NCI-H1105 (cell line): ENCODE measurements at places on chromosomes 3 and 15.
A peak's percentile ranks its signal among the peaks of the same experiment; 100 is the strongest.

DNA sequence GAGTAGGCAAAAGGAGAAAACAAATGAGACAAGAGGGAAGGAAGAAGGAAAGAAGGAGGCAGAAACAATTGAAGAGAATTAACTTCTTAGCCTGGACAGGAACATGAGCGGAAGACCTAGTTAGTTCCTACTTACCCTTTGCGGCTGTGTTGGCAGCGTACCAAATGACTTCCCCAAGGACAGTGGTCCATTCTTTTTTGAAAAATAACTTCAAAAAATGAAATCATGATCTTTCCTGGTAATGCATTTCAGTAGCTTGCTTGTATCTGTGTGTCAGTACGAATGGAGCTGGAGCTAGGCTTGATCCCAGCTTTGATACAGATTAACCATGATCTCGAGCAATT lies 41.5 kb upstream of the CFAP161 start:
- DNase-seq: no peak

DNA sequence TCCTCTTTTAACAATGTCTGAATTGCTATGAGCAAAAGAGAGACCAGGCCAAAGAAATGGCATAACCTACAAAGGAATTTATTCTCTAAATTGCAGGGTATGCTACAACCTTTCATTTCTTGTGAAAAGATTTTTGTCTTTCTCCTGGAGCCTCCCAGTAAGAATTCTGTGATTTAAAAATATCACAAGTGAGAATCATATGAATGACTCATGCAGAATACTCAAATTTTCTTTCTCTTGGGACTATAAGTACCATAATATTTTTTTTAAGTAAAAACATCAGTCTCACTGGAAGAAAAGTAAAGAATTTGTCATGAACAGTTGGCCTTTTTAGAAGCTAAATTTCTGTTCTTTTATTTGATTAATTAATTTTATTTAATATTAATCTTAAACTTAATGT lies 26.3 kb downstream of the SYNPR start:
- no peak for DNase-seq

DNA sequence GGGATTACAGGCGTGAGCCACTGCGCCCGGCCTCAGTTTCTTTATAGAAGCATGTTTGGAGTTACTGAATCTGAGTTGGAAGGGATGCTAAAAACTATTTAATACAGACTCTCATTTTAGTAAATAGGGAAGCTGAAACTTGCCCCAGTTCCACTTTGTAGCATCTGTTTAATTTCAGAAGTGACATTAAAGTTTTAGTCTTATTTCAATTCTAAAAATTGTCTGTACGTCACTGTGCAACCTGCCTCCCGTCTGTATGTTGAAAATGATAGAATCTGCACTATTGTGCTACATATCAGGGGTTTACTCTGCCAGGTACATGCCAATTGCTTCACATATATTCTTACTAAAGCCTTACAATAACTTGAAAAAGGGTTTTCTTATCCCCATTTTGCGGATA lies 15.3 kb downstream of the CNOT10 start:
- no peak for DNase-seq

DNA sequence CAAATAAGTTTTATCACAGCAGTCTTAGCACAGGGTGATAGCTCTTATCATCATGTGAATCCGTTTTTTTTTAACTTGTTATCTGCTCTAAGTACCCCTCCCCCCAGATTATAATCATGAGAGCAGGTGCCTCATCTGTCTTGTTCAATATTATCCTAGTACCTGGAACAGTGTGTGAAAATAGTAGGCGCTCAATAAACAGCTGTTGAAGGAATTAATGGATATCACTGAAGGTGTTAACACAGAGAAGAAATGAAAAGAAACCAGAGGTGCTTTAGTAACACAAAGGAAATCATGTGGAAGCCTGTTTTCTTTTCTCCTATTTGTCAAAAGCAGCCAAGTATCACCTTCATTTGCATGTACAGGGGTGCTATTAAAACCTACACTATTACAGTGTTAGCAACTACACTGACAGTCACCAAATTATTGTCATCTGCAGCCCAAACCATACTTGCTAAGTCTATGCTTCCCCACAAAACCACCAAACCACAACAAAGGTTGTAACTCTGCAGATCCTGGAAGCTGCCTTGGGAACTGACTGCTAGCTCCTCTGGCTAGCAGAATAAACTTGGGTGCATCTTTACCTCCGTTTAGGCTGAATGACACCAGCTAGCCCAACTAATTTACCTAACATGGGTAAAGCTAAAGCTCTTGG lies 2.9 kb downstream of the XPC start:
- DNase-seq: no peak

GRCh38 chr3:141313093-141313683 lies 55.1 kb upstream of the ZBTB38 start:
- DNase-seq: no peak

GRCh38 chr3:172148241-172148640 lies 108.9 kb downstream of the FNDC3B start:
- no peak for DNase-seq

GRCh38 chr15:61755467-61755866 lies 304.8 kb downstream of the VPS13C start:
- DNase-seq: no peak

DNA sequence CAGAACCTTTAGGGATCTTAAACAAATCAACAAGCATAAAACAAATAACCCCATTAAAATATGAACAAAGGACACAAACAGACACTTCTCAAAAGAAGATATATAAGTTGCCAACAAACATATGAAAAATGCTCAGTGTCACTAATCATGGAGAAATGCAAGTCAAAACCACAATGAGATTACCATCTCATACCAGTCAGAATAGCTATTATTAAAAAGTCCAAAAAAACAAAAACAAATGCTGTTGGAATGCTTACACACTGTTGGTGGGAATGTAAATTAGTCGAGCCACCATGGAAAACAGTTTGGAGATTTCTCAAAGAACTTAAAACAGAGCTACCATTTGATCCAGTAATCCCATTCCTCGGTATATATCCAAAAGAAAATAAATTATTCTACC lies 423.6 kb downstream of the OTOL1 start:
- no peak for DNase-seq

DNA sequence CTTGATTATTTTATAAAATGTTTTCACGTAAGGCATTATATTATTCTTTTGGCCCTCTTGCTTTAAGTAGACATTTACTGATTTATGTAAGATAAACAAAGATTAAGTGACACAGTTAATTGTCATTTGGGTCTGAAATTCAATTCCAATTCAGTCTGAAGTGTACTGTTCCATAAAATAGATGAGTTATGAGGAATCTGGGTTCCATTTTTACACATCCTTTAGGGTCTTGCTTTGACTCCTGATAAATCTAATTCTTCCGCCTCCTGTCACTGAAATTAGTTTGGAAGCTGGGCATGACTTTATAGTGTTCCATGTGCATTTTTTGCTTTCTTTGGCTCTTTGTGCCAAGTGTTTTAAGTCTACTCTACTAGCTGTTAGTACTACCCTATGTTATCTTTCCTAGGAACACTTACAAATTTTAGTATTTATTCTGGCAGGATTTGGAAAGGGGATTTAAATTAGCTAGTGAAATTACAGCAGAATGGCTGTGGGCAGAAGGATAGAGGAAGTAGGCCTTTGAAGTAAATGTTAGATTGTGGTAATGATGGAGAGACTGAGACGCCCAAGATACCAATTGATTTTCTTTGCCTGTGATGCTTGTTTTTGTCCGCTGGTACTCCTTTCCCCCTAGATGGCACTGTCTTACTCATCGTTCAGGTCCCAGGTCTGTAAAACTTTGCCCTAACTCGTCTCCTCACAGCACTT lies 14.3 kb downstream of the ARL8B start:
- no peak for DNase-seq

- no peak for DNase-seq
Observed at GRCh38 chr3:196237203-196237602, 20.9 kb downstream of the SLC51A start.

GRCh38 chr3:160162440-160162839 lies 62.8 kb upstream of the C3orf80 start:
- no peak for DNase-seq

- DNase-seq: no peak
Observed at GRCh38 chr3:123705488-123706285, 120.8 kb upstream of the HACD2 start.

DNA sequence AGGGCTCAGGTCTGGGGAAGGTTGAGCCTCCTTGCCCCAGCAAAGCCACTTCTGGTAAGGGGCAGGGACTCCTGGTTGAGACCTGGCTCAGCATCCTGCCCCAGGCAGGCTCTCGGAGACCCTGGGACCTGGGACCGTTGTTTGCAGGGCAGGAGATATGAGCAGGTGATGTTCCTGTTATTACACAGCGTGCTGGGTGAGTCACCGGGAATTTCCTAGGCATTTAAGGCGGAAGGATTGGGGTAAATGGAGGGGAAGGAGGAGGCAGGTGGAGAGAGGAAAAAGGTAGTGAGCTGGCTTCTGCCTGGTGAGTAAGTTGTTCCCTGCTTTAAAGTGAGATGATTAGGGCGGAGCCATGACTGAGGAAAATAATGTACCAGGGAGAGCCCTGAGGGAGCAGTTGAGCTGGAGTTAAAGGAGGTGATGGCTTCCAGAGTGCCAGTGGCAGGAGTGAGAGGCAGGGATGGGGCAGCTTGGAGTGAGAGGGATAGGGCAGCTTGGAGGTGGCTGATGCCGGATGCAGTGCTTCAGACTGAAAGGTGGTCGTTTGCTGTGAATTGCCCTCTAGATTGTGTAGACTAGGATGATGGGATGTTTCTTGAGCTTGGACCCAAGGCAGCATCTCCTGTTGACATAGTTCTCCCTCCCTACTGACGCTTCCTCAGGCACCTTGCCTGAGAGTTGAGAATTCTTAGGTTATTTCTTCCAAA lies 79.4 kb downstream of the AAGAB start:
- no peak for DNase-seq

DNA sequence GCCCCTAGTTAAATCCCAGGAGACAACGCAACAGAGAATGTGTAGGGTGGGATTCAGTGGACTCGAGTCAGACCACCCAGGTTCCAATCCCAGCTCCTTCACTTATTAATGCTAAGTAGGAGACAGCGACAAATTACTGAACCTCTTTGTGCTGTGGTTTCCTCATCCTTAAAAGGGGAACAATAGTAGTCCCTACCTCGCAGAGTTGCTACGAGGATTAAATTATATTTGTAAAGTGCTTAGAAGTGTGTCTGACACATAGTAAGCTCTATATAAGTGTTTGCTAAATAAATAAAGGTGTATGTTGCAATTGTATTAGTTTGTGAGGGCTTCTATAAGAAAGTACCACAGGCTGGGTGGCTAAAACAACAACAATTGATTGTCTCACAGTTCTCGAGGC lies 58.0 kb upstream of the PPARG start:
- no peak for DNase-seq

DNA sequence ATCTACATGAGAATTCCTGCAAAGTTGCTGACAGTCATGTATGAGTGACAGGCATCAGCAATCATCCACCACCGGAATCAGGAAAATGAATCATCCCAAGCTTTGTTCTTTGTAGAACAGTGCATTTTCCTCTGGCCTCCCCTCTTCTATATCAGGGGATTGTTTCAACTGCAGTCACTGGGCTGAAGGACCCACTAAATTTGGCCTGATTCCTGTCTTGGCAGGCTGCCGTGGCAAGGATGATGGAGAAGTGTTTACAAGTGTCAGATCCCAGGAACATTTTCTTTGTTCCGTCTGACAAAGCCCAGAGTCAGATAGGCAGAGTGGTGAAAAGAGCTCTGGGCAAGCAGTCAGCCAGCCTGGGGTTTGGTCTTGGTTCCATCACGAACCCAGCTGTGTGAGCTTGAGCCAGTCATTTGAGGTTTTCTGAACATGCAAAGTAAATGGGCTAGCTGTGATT lies 175.1 kb upstream of the TSC22D2 start:
- peak; percentile 94 for DNase-seq

GRCh38 chr3:186593862-186594261 lies 19.0 kb upstream of the AHSG start:
- no peak for DNase-seq

DNA sequence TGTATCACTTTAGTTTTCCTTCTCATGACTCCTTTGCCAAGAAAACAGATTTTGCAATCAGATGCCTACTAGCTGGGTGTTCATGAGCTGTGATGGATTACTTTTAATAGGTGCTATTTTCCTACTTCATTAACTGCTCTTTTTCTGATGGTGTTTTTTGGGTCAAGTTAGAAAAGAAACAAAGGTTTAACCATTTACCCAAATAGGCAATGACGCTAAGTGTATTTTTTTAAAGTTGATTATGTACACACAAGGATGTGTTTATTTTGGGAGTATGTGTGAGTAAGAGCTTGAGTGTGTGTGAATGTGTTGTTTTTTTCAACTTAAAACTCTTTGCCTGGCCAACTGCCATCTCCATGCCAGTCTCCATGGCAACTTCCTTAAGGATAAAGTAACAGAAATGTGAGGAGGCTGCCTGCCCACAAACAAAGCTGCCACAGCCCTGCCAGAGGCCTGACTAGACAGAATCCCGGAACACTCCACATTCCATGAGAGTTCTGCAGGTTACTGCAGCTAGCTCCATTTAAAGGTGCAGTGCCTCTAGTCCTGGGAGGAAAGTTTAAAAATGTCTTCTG lies 215.6 kb upstream of the RBMS3 start:
- peak; percentile 51 for DNase-seq

DNA sequence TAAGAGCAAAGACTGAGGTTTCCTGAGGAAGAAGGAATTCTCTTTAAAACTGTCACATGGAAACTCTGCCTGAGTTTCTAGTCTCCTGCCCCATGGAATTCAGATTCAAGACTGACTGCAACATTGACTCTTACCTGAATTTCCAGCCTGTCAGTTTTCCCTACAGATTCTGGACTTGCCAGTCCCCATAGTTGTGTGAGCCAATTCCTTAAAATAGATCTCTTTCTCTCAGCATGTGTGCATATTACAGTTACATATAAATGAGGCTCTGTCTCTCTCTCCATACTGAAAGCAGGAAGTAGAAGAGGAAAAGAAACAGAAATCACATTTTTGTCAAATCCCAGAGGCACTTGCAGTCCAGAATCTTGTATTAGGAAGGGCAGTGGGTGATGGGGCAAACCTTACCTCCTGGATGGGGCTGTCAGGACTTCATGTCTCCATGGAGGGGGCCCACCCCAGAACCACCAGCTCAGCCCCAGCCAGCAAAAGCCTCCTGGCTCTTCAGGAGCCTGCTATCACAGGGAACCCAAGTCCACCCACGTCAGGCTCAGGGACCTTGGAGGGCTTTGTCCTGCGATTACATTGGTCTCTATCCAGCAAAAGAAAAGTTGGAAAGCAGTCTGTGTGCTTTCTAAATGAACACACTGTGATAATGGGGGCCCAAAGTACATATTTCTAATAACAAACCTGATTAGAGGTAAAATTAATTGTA lies 18.8 kb upstream of the GOLGA8J start:
- DNase-seq: no peak
